CD4-positive, alpha-beta T cell treated with Interleukin-4 for 4 hours (primary cell): ENCODE measurements at places on chromosomes 5 and 9.

DNA sequence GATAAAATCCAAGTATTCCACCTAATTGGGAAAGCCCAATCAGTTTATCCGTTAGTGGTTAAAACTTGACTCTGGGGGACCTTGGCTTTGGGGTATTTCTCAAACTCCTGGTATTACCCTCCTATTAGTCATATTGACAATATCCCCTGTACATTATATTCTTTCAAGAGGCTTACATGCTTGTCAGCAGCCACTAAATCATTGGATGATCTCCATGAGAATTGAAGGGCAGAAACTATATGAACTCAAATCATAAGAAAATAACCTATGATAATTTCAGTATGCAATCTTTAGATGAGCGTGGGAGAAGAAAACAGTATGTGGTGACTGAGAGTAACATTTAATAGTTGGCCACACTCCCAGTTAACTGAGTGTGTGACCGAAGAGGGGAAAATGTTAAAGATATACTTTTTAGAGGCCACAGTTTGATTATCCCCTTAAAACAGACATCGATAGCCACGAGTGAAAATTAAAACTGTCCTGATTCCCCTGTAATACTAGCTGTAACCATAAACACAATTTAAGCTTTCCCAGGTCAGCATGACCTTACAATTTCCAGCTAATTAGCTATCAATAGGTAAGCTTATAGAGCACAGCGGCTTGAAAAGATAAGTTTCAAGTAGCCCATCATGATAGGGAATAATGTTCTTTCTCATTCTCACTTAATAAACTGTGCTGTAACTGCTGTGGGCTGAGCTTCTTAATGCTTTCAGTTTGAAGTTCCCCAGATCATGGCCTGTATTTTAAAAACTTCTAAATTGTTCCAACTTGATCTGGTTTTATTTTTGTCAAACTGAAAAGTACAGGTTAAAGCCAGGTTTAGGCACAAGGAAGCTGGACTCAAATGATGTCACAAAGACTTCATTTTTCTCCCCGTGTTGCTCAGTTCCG, 58.6 kb downstream of the PUM3 start:
- no peak for DNase-seq

- no peak for DNase-seq
Observed at GRCh38 chr5:131156385-131156784, 8.7 kb downstream of the HINT1 start.

GRCh38 chr5:93893075-93893474, 151.7 kb upstream of the POU5F2 start:
- no peak for DNase-seq

DNA sequence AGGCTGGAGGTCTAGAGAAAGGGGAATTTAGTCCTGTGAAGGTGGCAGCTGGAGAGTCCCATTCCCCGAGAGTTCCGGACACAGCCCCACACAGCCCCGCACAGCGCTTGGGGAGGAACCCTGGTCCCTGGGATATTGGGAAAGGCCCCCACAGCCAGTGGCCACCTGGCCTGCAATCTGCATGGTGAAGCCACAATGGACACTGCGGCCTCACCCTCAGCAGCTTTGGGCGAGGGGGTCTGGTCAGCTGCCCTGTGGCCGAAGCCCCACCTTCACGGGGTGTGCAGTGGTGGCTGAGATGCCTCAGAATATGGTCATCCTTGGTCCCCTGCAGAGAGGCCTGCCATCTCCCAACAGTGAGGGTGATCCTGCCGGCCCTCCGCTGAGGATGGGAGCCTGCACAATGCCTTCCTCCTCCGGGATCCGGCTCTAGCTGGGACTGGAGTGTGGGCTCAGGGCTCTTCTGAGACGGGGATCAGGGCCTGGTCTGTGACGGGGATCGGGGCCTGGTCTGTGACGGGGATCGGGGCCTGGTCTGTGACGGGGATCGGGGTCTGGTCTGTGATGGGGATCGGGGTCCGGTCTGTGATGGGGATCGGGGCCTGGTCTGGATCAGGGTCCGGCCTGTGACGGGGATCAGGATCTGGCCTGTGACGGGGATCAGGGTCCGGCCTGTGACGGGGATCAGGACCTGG, 33.3 kb upstream of the TMEM250 start:
- no peak for DNase-seq
